ENCODE measurements at places on chromosomes 7 and 10. TPM values are rescaled to one million over a fixed set of nuclear protein-coding genes. Genes with fewer than 3 reads are reported as not detected.

DNA sequence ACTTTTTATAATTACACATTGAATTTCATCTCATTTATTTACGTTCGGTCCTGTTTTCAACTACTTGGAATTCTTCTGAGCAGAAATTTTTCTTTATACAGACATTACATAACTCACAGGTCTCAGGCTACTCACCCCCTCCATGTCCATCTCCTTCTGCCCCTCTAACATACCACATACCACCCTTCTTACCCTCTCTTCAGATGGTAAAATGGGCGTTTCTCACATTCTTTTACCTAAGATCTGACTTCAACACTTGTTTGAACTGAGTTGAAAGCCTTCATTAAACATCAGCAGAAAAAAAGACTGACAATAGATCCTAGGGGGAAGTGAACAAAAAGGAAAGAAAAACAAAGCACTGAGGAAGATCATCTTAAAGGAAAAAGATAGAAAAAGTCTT lies 309.7 kb downstream of the CTNNA3 start:
- no peaks in the 10 kb centered on the region for H3K4me1 ChIP-seq
- H3K27ac ChIP-seq: no peak overlapping the region
- no peaks in the 10 kb centered on the region for H3K27me3 ChIP-seq

GRCh38 chr10:89640241-89640640 lies 4.8 kb downstream of the PANK1 start:
- no peak overlapping the region for H3K27ac ChIP-seq
- no peak overlapping the region for H3K4me3 ChIP-seq
- H3K36me3 ChIP-seq: no peaks in the 10 kb centered on the region
- DNase-seq: no peak
- H3K4me1 ChIP-seq: no peaks in the 10 kb centered on the region

GRCh38 chr7:43240565-43240964 lies 128.1 kb downstream of the HECW1 start:
- H3K27ac ChIP-seq: no peak overlapping the region
- H3K4me3 ChIP-seq: no peak overlapping the region
- H3K27me3 ChIP-seq: no peaks in the 10 kb centered on the region
- H3K36me3 ChIP-seq: no peaks in the 10 kb centered on the region
- H3K4me1 ChIP-seq: no peaks in the 10 kb centered on the region

- H3K4me3 ChIP-seq: no peak overlapping the region
- DNase-seq: no peak
- H3K4me1 ChIP-seq: no peaks in the 10 kb centered on the region
- no peak overlapping the region for H3K27ac ChIP-seq
Measured at GRCh38 chr10:36494371-36494770, 631.0 kb upstream of the ANKRD30A start.

DNA sequence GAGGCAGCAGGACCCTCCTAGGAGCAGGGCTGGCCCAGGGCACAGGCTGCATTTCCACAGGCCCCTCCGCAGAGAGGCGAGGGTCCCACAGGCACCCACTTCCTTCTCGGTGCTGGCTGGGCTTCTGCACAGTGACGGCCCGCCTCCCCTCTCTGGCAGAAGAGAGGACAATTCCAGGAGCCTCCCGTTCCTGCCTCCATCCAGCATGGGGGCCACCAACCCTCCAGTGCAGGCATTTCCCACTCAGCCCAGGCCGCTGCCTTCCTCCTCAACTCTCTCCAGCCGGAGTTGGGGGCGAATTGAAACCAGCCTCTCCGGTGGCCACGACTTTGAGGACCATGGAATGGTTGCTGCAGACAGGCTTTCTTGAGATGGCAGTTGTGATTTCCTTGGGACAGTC lies 125.0 kb upstream of the PPP2R2D start:
- no peak overlapping the region for H3K4me3 ChIP-seq
- no peak for DNase-seq
- H3K27ac ChIP-seq: no peak overlapping the region
- no peaks in the 10 kb centered on the region for H3K36me3 ChIP-seq

- no peak overlapping the region for H3K27ac ChIP-seq
- no peaks in the 10 kb centered on the region for H3K36me3 ChIP-seq
- peak overlapping the region; percentile 35 for H3K4me3 ChIP-seq
- H3K4me1 ChIP-seq: peaks cover 11% of the 10 kb centered on the region
Measured at GRCh38 chr7:30681815-30682211, 443 bp downstream of the CRHR2 start.

DNA sequence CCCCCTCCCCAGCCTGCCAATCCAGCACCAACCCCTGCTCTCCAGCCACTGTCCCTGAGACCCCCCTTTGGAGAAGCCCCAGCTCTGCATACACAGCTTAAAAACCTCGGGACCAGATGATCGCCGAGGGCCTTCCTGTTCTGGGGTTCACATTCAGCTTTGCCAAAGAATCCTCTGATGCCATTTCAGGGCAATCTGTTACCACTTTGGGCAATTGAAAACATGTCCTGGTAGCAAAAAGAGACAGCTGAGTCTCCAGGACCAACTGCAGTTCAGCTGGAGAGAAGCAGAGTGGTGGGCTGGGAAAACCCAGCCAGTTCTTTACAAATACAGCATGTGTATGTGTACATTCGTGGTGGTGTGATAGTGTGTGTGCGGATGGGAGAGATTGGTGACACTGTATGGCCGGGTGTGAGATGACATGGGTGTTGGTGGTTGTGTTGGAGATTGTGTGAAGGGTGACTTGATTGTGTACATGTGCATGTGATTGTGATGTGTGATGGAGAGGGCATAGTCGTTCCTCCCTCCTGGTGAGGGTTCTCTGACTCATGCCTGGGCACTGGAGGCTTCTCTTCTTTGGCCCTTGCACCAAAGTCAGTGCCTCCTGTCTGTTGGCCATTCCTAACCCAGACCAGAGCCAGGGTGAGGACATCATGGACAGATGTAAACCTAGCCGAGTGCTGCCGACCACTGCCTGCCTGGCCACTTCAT lies 48.5 kb upstream of the AQP1 start:
- H3K4me1 ChIP-seq: no peaks in the 10 kb centered on the region
- H3K27me3 ChIP-seq: no peaks in the 10 kb centered on the region
- no peak for DNase-seq

DNA sequence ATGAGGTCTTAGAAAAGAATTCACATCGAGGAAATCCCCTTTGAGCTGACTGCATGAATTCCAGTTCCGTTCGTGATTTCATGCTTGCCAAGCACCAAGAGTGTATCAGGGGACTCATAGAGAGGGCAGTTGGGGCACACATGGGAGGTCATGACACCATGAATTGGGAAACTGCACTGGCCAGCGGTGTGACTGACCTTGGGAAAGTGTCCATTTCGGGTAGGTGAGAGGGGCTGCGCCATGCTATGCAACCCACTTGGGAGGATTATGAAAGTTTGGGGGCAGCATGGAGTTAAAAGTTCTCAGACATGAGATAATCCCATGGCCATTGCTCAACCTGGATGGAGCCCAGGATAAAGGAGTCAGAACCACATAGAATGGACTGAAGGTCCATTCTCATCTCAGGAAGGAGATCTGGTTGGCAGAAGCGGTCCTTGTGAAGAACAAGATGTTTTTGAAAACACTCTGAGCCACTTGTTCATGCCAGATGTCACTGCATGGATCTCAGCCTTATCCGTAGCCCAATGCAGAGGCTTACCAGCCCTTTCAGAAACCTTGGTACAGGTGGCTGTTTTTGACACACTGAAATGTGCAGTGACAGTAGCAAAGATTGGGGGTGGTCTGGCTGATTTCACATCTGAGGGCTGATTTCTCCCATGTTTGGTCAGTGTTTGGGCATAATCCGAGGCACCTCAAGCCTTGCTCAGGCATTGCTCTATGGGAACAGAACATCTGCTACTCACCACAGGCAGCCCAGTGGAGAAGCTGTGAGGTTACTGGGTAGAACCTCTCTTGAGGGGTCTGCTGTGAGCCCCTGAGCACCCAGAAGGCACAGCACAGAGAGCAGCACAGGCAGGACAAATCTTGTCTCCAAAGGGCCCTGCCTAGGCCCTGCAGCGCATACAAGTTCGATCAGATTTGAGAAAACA lies 252.3 kb downstream of the CXCL12 start:
- no peaks in the 10 kb centered on the region for H3K36me3 ChIP-seq
- no peak overlapping the region for H3K27ac ChIP-seq
- H3K4me1 ChIP-seq: no peaks in the 10 kb centered on the region
- H3K27me3 ChIP-seq: no peaks in the 10 kb centered on the region

- no peak overlapping the region for H3K27ac ChIP-seq
- H3K4me3 ChIP-seq: no peak overlapping the region
- no peaks in the 10 kb centered on the region for H3K27me3 ChIP-seq
- H3K36me3 ChIP-seq: no peaks in the 10 kb centered on the region
Measured at GRCh38 chr10:67098461-67098860, 172.6 kb downstream of the LRRTM3 start.

DNA sequence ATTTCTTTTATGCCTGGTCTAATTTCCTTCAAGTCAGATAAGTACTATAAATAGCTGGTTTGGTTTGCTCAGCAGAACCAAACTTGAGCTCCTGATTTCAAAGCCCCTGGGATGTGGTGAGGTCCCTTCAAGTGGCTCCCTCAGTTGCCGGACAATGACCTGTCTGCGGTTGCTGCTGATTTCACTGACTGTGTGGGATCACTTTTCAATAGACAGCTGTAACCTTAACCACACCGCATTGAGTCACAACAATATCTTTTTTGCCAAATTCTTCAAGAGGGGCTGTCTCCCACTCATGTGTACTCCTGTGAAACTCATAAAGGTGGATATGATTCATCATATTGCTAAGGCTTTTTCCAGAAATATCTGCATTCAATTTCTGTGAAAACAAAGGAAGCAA lies 23.1 kb upstream of the ITGA8 start:
- DNase-seq: no peak
- H3K4me3 ChIP-seq: no peak overlapping the region
- H3K27me3 ChIP-seq: no peaks in the 10 kb centered on the region
- no peak overlapping the region for H3K27ac ChIP-seq
- no peaks in the 10 kb centered on the region for H3K4me1 ChIP-seq

- H3K4me3 ChIP-seq: no peak overlapping the region
- DNase-seq: no peak
- no peaks in the 10 kb centered on the region for H3K27me3 ChIP-seq
- H3K4me1 ChIP-seq: no peaks in the 10 kb centered on the region
- no peak overlapping the region for H3K27ac ChIP-seq
Measured at GRCh38 chr7:95253986-95254385, 70.3 kb downstream of the PON1 start.

- H3K4me1 ChIP-seq: no peaks in the 10 kb centered on the region
- H3K36me3 ChIP-seq: no peaks in the 10 kb centered on the region
- no peak overlapping the region for H3K4me3 ChIP-seq
- H3K27me3 ChIP-seq: no peaks in the 10 kb centered on the region
- no peak overlapping the region for H3K27ac ChIP-seq
- DNase-seq: no peak
Measured at GRCh38 chr7:47813620-47814260, 134.5 kb downstream of the PKD1L1 start.

DNA sequence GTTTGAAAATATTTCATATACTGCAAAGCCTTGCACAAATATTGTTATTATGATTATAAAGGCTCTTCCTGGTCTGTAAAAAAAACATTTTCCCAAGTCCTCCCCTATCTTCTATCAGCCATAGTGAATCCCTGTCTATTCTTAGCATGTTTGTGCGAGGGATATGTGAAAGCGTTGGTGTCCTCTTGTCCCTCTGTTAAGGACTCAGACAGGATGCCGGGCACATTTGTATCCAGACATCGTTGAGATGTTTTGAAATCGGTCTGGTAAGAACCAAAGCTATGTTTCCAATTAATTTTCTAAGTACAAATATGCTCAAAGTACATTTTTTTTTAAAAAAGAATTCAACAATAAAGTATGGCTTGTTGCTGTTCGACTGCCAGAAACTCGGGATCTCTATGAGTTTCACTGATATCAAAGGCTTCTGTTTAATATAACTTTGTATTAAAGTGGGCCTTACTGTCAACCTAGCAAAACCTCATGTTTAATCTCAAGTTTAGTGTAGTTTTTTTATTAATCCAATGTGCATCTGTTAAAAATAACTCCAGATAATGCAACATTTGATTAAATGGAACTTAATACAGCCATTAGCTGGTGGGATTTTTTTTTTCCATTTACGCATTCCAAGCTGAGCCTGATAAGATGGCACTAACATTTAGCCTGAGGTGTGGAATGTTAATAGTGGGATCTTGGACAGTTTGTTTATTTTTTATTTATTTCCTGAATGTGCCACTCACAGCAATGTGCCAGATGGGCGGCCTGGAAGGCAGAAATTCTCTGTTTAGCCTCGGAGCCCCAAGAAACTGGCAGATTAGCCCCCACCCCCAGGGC lies 754.3 kb downstream of the LRMDA start:
- no peak for DNase-seq
- no peaks in the 10 kb centered on the region for H3K36me3 ChIP-seq
- peak overlapping the region; percentile 22 for H3K27ac ChIP-seq

GRCh38 chr7:44103923-44104859 lies at the start of gene AEBP1:
TSS of gene AEBP1 (plus strand) at chr7:44104345. CDS start at chr7:44104666, 321 bp downstream.
- H3K4me3 ChIP-seq: peak within 1 kb of the TSS; percentile 28
- peaks cover 86% of the 10 kb centered on the region for H3K4me1 ChIP-seq
- H3K27me3 ChIP-seq: no peaks in the 10 kb centered on the region
- no peak for DNase-seq
- H3K27ac ChIP-seq: peak within 1 kb of the TSS; percentile 74

DNA sequence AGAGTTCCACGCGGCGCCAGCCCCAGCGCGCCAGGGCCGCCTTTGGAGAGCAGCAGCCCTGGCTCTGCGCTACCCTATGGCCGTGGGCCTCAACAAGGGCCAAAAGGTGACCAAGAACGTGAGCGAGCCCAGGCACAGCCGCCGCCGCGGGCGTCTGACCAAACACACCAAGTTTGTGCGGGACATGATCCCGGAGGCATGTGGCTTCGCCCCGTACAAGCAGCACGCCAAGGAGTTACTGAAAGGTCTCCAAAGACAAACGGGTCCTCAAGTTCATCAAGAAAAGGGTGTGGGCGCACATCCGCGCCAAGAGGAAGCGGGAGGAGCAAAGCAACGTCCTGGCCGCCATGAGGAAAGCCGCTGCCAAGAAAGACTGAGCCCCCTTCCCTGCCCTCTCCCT lies 144.1 kb downstream of the SRPK2 start:
- no peak overlapping the region for H3K27ac ChIP-seq
- no peaks in the 10 kb centered on the region for H3K27me3 ChIP-seq
- H3K4me3 ChIP-seq: no peak overlapping the region

GRCh38 chr7:86664486-86664885 lies 20.8 kb downstream of the GRM3 start:
- H3K4me3 ChIP-seq: no peak overlapping the region
- no peaks in the 10 kb centered on the region for H3K27me3 ChIP-seq
- H3K36me3 ChIP-seq: no peaks in the 10 kb centered on the region
- no peak overlapping the region for H3K27ac ChIP-seq
- no peak for DNase-seq

GRCh38 chr10:26780793-26781601 lies 79.8 kb downstream of the ABI1 start:
- peaks cover 73% of the 10 kb centered on the region for H3K4me1 ChIP-seq
- H3K27me3 ChIP-seq: no peaks in the 10 kb centered on the region
- no peaks in the 10 kb centered on the region for H3K36me3 ChIP-seq
- no peak for DNase-seq

GRCh38 chr10:132848291-132848701 lies 62.3 kb upstream of the NKX6-2 start:
- no peak overlapping the region for H3K4me3 ChIP-seq
- H3K27ac ChIP-seq: no peak overlapping the region
- H3K4me1 ChIP-seq: peaks cover 12% of the 10 kb centered on the region
- no peak for DNase-seq
- no peaks in the 10 kb centered on the region for H3K36me3 ChIP-seq

Gene ZPBP
- not detected for total RNA-seq

Gene NKX1-2
- total RNA-seq: 2.3 TPM

Gene GRB10
- total RNA-seq: 3.5 TPM

Gene HOXA4
- total RNA-seq: 4.7 TPM

Gene SOSTDC1
- total RNA-seq: 2.5 TPM

Gene EPO
- total RNA-seq: not detected

Gene ACTL6B
- not detected for total RNA-seq

Gene FXYD4
- not detected for total RNA-seq

Gene PTF1A
- total RNA-seq: not detected

Gene IKZF1
- total RNA-seq: 5.9 TPM

Gene GFRA1
- total RNA-seq: 1.0 TPM

Gene VWDE
- 2.9 TPM for total RNA-seq

Gene TRPV5
- not detected for total RNA-seq

Gene INA
- total RNA-seq: 2.5 TPM

Gene MKX
- 2.5 TPM for total RNA-seq

Measured in esophagus squamous epithelium (tissue), 5 donors.